Activated CD8-positive, alpha-beta memory T cell treated with anti-CD3 and anti-CD28 coated beads, Interleukin-2, amount 50 U/mL, for 48 hours (primary cell): ENCODE measurements at places on chromosomes 7 and 10.

DNA sequence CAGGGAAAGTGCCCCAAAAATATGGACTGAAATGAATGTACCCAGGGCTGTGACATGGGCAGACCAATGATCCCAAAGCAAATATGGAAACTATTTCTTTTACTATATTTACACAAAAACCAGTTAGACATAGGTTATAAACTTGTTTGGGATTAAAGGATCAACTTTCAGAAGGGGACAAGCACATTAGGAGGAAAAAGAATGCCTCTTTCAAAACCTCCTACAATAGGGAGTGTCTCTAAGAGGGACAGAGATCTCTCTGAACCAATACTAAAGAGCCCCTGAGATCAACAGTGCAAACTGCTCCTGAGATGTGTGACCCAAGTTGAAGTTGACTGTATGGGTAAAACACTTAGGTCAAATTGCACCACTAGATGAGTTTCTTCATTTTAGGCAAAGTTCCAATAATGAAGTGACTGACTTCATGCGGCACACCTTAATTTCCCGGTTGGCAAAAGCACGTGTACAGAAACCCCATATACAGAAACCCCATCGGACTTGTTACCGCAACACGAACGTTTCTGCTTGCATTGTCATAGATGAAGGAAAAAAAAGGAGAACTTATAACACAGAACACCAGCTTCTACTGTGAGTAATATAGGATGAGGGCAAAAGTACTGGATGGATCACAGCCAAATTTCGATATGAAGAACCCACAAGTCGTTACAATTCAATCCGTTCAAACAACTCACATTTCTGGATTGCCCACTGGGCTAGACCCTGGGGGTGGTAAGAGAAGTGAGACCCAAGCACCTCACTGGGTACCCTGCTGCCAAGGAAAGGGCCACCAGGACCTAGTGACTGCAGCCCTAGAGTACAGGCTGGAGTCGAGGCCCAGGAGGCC is 4.3 kb downstream of the SVIL start:
- DNase-seq: no peak

DNA sequence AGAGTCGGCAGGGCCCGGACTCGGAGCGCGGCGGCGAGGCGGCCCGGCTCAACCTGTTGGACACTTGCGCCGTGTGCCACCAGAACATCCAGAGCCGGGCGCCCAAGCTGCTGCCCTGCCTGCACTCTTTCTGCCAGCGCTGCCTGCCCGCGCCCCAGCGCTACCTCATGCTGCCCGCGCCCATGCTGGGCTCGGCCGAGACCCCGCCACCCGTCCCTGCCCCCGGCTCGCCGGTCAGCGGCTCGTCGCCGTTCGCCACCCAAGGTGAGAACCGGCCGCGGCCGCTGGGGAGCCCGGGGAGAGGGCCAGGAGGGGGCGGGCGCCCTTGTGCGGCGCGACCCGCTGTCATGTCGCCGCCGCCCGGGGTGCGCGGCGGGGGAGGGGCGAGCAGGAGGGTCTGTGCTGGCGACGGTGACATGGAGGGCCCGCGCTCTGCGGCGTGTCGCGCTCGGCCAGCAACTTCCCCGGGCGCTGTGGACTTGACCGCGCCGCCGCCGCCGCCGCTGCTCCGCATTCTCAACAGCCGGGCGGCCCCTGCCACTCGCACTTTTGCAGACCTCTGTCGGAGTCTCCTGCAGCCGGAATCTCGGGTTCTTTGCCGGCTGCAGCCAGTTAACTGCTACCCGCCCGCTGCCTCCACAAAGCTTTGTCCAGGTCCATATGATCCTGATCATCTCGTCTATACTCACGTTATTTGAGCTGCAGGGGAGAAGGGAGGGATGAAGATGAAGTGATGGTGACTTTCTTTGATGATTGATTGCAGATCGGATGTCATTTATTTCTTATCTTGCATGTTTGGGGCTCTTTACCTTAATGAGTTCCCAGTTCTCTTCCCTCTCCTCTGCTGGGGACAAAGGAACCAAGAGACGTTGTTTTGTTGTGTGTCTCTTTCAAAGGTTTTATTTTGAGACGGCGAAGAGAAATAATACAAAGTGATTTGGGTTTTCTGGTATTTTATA is 869 bp downstream of the TRIM24 start:
- peak; percentile 80 for DNase-seq

GRCh38 chr7:129401967-129402860 is 32.0 kb upstream of the STRIP2 start:
- no peak for DNase-seq

DNA sequence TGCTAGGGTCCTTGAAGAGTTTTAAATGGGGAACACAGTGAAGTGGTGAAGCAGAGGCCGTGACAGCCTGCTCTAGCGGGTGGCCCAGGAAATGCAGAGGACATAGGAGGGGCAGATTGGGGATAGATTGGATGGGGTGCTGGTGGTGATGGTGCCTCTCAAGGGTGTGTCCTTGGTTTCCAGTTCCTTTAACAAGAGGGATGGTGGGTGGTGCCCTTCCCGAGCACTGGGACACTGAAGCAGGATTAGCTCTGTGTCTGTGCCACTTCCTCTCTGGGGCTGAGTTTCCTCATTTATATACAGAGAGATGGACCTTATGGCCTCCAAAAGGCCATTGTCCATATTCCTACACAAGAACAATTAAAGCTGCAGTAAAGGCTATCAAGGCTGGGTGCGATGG is 285.5 kb downstream of the TCF7L2 start:
- DNase-seq: no peak

- no peak for DNase-seq
Measured at GRCh38 chr10:112286837-112287818, 3.9 kb downstream of the TECTB start.

GRCh38 chr7:135335628-135336139 is 102.0 kb downstream of the STRA8 start:
- peak; percentile 61 for DNase-seq

DNA sequence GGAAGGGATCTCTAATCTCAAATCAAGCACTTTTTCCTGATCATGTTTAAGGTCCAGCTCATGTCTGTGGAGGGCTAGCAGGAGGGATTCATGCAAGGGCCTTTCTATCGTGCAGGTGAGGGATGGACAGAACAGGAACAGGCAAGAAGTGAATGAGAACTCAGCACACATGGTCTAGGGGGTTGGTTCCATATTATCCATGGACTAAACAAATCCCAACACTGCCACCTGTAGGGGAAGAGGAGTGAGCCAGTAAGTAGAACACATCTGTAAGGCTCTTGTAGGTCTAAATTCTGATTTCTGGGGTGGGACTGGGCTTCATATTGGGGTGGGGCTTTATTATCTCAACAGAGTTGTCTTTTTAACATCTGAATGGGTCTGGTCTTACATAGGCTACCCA is 138.0 kb upstream of the TARP start:
- no peak for DNase-seq

- DNase-seq: no peak
Measured at GRCh38 chr10:5743736-5744135, 59.1 kb downstream of the TASOR2 start.

GRCh38 chr7:123485187-123485586 is 49.2 kb downstream of the IQUB start:
- no peak for DNase-seq

GRCh38 chr7:95246831-95247370 is 77.4 kb downstream of the PON1 start:
- no peak for DNase-seq

DNA sequence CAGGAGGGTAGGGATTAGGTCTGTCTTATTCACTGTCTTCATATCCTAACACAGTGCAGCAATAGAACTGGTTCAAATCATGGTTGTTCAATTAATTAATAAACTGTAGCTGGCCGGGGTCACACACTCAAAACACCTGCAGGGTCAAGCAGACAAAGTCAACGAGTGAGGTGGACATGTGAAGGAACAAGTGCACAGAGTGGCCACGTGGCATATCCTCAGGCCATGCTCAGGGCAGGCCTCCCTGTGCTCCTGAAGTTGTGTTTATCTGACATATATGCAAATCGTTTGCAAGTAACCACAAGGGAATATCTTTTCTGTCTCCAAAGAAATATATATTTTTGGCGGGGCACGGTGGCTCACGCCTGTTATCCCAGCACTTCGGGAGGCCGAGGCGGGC is 98.5 kb upstream of the ZMIZ1 start:
- no peak for DNase-seq

DNA sequence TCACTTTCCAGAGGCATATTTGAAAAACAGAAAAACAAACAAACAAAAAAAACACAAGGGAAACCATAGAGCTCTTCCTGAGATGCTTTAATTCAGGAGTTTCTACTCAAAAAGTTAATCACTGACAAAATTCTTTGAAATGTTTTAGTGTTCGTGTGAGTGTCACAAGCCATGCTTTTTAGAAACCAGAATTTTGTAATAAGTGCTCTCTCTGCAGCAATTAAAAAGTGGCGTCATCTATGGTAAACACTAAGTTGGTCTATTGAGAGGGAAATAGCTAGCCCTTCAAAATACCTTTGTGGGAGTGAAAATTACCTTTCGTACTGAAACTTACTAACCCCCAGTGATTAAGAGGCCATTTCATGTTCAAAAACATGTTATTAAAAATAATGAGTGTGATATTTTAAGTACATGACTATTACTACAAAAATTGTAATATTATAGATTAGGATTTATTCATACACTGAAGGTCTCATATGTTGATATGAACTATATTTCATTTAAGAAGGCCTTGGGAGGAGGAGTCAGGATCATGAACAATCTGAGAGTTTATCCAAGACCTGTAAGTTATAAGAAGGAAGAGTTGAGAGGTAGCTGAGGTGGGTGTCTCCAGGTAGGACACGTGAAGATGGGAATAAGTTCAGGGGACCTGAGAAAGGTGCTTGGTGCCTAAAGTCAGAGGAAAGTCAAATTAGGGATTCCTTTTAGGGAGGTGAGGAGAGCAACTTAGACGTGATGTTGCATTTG is 94.6 kb downstream of the PPP1R9A start:
- DNase-seq: no peak

- DNase-seq: no peak
Measured at GRCh38 chr7:64098-64915, 128.1 kb upstream of the FAM20C start.

- DNase-seq: no peak
Measured at GRCh38 chr10:132735341-132735775, 50.6 kb downstream of the NKX6-2 start.

GRCh38 chr10:68223535-68224165 is 8.3 kb downstream of the ATOH7 start:
- DNase-seq: no peak

DNA sequence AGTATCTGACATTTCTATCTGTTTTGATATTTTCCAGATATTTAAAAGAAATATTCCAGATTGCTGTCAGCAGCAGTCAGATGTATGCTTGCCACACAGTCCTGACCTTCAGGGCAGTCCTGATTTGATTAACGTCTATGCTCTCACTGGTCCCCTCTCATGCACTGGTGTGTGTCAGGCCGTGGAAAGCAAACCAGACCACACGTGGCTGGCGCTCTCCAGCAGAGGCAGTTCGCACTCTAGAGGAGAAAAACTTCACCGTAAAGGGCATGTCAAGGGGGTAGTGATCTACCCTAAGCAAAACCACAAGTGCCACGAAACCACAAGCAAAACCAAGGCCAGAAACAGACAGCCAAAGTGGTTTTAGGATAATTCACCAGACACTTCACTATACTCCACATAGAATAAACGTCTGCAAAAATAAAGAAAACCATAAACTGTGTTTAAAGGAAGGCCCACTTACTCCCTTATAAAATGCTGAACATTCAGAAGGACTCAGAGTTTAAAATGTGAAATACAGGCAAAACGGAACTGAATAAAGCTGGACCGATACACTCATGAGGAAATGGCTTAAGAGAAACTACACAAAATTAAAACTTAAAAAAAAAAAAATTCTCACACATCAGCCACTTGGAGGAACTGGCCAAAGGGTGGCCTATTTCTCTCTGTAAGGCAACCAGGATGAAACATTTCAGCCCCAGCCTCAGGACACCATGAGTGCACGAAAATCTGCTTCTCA is 26.4 kb downstream of the PARP12 start:
- DNase-seq: no peak

GRCh38 chr10:24882047-24882698 is 70.2 kb downstream of the PRTFDC1 start:
- DNase-seq: no peak

GRCh38 chr7:38222481-38223096 is 44.5 kb downstream of the STARD3NL start:
- DNase-seq: no peak

DNA sequence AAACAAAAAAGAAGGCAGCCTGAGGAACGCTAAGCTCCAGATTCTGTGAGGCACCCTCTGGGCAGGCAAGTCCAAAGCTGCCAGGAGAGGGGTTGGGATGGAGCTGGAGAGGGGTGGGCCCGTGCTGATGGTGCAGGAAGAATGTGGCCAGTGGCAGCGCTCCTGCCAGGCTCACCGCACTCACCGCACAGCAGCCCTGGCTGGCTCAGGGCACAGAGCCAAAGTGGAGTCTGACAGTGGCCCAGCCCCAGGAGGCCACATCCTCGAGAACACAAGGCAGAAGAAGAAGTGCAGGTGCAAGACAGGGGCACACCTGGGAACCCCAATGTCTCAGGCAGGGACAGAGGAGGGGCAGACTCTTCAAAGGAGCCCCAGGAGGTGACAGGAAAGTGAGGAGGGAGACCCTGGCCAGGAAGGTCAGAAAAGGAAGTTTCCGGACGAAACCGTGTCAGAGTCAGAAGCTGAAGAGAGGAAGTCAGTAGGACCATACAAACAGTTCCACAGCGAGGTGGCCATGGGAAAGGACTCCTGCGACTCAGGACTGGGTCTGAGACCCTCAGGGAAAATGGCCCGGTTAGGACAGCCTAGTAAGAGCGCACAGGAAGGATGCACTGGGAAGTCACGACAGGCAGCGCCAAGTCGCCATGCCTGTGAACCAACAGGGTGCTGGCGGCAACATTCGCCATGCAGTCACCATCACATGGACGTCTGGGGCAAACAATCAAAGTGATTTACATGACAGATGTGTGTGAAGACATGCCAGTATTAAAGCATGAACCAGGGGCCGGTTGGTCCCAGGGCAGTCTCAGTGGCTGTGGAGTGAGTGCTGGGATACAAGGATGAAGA is 54.4 kb downstream of the COBL start:
- DNase-seq: no peak

DNA sequence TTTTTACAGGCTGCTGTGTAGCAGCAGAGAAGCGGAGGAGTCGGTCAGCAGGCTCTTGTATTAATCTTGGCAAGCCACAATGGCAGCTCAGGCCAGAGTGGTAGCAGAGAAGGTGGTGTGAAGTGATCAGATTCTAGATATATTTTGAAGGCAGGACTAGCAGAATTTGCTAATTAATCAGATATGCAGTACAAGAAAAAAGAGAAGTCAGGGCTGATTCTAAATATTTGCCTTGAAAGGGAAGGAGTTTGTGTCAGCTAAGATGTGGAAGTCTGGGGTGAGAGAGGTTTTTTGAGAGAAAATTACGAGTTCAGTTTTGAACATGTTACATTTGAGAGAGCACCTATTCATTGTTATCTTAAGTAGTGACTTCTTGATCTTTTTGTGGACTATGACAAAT is 176.3 kb downstream of the WNT2 start:
- DNase-seq: no peak

- no peak for DNase-seq
Measured at GRCh38 chr7:17674943-17675608, 265.2 kb downstream of the SNX13 start.

GRCh38 chr10:98138031-98138430 is 3.6 kb downstream of the R3HCC1L start:
- DNase-seq: no peak

GRCh38 chr7:17991866-17992648 is 35.6 kb downstream of the PRPS1L1 start:
- DNase-seq: peak; percentile 61
